ENCODE measurements at places on chromosomes 6 and 20.

- DNase-seq = peak; percentile 92
These were observed at the start of gene STMN3 for GRCh38 chr20:63653041-63653973. Gene STMN3 (minus strand): TSS chr20:63653424. CDS start chr20:63653345, 79 bp downstream.

- no peak for DNase-seq
These were observed 107.1 kb downstream of the ZFAND3 start for GRCh38 chr6:37926661-37927060.

GRCh38 chr6:169779896-169780295, 28.5 kb downstream of the ERMARD start:
- DNase-seq = no peak

DNA sequence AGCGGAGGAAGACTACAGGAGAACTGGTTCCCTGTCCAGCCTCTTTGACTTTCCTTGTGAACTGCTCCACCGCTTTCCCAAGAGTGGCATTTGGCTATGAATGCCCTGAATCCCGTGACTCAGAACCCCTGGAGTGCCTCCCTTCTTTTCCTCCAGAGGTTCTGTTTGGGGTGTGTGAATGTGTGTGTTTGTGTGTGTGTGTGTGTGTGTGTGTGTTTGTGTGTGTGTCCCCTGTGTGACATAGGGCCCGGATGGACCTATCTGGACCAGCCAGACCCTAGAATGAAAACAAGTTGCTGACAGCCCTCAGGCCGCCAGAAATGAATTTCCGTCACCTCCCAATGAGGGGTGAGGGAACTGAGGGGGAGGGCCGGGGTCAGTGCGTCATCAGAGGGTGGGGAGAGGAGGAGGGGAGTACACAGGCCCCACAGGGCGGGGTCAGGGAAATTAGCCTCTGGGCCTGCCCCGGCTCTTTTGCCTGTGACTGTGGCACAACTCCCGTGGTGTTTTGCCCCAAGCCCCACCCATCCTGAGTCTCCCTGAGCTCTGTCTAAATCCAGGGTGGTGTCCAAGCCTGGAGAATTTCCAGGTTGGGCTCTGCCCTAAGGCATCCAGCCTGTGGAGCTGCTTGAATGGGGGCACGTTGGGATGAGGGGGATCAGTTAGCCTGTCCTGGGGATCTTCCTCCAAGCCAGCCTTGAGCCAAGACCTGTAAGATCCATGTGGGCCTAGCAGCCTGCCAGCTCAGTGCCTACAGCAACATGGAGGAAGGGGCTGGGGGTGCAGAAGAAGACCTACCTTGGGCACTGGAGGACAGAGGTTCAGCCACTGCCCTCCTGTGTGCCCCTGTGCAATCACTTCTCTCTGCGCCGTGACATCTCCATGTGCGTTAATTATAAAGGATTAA, 15.2 kb upstream of the MRPS18A start:
- DNase-seq = peak; percentile 87

DNA sequence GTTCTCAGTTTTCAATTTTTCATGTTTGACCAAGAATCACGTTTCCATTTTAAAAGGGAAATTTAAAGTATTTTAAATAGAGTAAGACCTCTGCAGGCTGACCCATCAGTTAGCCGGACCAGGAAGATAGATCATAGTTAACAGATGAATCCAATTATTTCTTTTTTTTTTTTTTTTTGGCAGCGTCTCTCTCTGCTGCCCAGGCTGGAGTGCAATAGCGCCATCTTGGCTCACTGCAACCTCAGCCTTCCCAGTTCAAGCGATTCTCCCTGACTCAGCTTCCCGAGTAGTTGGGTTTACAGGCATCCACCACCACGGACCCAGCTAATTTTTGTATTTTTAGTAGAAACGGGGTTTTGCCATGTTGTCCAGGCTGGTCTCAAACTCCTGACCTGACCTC, 256.7 kb upstream of the CNR1 start:
- peak; percentile 25 for DNase-seq

GRCh38 chr6:116217069-116217468, 36.8 kb downstream of the TSPYL4 start:
- DNase-seq = peak; percentile 78

DNA sequence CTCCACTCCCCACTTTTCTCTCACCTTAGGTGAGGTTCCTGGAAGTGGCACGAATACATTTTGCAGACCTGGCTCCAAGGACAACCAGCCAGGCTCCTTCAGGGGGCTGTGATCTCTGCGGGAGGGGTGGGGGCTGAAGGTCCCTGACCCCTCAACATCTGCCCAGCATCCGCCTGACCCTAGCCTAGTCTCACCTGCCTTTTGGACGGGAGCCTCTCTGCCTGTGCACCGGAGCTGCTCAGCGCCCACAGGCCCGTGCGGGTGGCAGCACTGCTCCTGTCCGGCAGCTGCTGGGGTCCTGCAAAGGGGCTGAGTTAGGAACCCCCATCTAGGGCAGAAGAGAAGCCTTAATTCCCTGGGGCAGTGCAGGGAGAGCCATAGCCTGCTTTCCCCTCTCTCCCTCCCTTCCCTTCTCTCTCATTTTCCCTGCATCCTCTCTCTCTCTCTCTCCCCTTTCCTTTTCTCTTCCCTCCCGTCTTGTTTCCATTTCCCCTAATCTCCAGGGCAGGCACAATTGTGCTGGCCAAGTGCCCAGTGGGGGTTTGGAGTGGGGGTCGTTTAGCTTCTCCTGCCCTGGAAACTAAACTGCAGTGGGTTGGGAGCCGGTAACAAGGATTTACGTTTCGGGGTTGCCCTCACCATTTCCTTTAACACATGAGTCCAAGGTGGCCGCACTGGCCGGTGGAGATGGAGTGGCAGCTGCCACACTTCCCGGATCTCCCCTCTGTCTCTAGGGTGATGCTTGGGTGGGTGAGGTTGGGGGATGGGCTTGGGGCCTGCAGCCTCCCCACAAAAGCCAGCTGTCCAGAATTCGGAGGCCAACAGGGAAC, 54.1 kb downstream of the CTCFL start:
- DNase-seq = no peak
